ENCODE measurements at places on chromosomes 16 and 17. TPM values are rescaled to one million over a fixed set of nuclear protein-coding genes. Genes with fewer than 3 reads are reported as not detected.

Gene TRPV3
- 0.46 TPM for total RNA-seq

Gene CHST5
- 0.04 TPM for total RNA-seq

Gene CCDC154
- total RNA-seq = 0.11 TPM

Gene FBXW10
- 1.7 TPM for total RNA-seq

Gene HSD17B2
- total RNA-seq = not detected

Gene PDK2
- total RNA-seq = 19.5 TPM
